ENCODE measurements at places on chromosomes 1 and 21. TPM values are rescaled to one million over a fixed set of nuclear protein-coding genes. Genes with fewer than 3 reads are reported as not detected.

GRCh38 chr1:36080801-36081200, 3.1 kb upstream of the TEKT2 start:
- no peaks in the 10 kb centered on the region for H3K4me1 ChIP-seq
- H3K27ac ChIP-seq = no peak overlapping the region
- H3K36me3 ChIP-seq = no peaks in the 10 kb centered on the region
- H3K4me3 ChIP-seq = no peak overlapping the region
- no peak for DNase-seq
- peaks cover 5% of the 10 kb centered on the region for H3K27me3 ChIP-seq

- H3K36me3 ChIP-seq = no peaks in the 10 kb centered on the region
- DNase-seq = no peak
- no peak overlapping the region for H3K27ac ChIP-seq
Observed at GRCh38 chr1:234302354-234302962, 70.8 kb upstream of the COA6 start.

DNA sequence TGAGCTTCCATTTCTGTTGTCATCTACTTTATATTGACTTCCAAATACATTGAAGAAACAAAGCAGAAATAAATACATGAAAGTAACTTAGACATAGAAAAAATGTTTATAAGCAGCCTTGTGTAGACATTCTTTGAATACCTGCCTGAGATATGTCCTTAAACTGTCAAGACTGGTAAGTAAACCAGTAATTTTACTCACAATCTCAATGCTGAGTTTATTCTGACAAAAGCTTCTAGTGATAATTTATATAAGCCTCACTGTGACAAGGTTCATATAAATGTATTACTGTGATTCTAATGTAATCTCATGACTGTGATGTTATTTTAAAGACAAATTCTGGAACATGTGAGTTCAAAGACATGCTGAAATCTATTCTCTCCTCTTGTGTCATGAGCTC, 516.7 kb upstream of the B3GALT2 start:
- no peaks in the 10 kb centered on the region for H3K27me3 ChIP-seq
- no peaks in the 10 kb centered on the region for H3K4me1 ChIP-seq
- no peaks in the 10 kb centered on the region for H3K36me3 ChIP-seq
- H3K27ac ChIP-seq = no peak overlapping the region
- no peak overlapping the region for H3K4me3 ChIP-seq
- DNase-seq = no peak

- H3K27me3 ChIP-seq = no peaks in the 10 kb centered on the region
- DNase-seq = no peak
- H3K36me3 ChIP-seq = no peaks in the 10 kb centered on the region
Observed at GRCh38 chr1:178495741-178496409, 889 bp downstream of the CLEC20A start.

DNA sequence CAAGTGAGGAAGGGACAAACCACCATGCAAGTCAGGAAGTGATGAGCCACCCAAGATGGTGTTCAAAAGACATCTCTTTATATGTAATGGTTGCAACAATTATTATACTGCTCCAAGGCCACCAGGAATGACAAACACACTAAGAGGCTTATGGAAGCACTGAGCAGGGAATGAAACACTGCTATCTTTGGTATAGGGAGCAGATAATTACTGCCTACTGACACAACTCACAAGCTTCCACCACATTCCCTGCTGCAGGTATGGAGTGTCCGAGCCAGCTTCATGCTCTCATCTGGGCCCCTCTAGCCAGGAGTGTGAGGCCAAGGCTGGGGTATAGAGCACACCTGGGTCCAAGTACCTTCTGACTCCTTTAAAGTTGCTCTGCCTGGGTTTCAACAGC, 371.4 kb downstream of the HHAT start:
- no peak for DNase-seq
- no peak overlapping the region for H3K4me3 ChIP-seq
- H3K27me3 ChIP-seq = no peaks in the 10 kb centered on the region
- H3K4me1 ChIP-seq = no peaks in the 10 kb centered on the region
- H3K36me3 ChIP-seq = no peaks in the 10 kb centered on the region

DNA sequence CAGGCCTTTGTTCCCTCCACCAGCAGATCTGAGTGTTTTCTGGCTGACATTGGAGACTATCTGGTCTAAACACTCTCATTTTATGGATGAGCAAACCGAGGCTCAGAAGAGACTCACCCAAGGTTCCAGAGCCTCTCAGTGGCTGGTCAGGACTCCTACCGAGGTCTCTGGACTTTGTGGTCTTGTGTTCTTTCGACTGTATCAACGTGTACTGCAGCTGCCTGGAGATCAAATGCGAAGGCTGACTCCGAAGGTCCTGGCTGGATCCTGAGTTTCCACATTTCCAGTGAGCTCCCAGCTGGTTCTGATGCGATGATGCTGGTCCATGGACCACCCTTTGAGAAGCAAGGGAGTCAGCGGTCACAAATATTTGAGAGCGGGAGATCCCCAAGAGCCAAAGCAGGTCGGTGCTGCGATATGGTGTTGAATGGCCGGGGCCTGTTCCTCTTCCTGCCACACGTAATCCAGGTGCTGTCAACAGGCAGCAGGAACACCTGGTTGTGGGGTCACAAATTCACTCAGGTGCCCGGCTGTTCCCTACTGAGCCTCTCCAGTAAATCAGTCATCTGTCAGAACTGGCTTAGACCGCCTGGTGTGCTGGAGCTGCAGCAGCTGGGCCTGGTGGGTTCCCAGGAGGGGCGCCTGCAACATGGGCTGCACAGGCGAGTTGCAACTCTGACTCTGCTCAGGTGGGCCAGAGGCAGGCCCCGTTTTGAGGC, 94.8 kb upstream of the USP24 start:
- H3K27me3 ChIP-seq = no peaks in the 10 kb centered on the region
- no peak for DNase-seq
- H3K27ac ChIP-seq = no peak overlapping the region

- no peaks in the 10 kb centered on the region for H3K27me3 ChIP-seq
- H3K27ac ChIP-seq = no peak overlapping the region
- H3K4me3 ChIP-seq = no peak overlapping the region
- DNase-seq = no peak
- no peaks in the 10 kb centered on the region for H3K36me3 ChIP-seq
Observed at GRCh38 chr1:195173753-195174152, 1434.5 kb downstream of the KCNT2 start.

DNA sequence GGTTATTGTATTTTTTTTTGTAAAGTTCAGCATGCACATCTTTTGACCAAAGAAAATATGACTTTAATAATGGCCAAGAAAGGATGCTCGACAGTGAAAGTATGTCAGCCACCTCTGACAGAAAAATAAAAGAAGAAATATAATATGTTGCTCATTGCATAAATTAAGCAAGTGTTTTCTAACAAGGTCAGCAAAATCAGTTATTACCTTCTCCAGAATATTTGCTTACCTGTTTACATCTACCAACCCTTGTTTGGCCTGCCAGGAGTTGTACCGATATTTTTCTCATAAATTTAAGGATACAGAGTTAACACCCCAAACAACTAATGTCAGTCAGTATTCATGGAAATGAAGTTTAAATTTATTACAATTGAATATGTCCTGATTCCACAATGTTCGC, 685.4 kb downstream of the PLA2G4A start:
- DNase-seq = no peak
- H3K4me3 ChIP-seq = no peak overlapping the region
- H3K36me3 ChIP-seq = no peaks in the 10 kb centered on the region
- no peaks in the 10 kb centered on the region for H3K4me1 ChIP-seq

DNA sequence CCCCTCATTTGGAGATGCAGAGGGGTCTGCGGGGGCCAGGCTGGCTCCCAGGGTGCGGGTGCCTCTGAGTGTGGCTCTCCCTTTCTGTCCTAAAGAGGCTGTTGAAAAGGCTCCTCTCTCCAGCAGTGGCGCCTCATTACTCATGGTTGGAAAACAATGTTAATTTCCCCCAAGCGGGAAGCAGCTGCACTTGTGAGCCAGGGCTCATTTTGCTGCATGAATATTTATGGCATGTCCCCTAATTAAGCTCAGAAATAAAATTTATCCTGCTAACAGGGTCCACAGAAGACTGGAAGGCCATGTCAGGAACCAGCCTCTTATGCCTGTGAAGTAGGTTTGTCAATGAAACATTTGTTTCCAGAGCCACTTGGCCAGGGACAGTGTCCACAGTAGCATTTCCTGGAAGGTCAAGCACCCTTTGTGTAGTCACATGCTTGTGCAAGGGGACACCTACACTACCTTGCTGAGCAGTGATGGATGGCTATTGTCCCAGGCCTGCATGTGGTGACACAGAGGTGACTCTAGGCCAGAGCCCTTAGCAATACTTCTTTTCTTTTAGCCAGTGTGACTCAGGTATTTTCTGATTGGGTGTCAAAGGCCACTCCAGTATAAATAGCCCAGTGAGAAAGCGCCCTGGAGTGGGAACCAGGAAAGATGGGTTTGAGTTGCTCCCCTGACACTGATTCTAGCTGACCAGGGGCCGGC, 259.0 kb downstream of the FOXD2 start:
- no peaks in the 10 kb centered on the region for H3K27me3 ChIP-seq
- H3K36me3 ChIP-seq = no peaks in the 10 kb centered on the region
- no peaks in the 10 kb centered on the region for H3K4me1 ChIP-seq
- H3K4me3 ChIP-seq = no peak overlapping the region
- no peak for DNase-seq

- no peak overlapping the region for H3K4me3 ChIP-seq
- H3K27ac ChIP-seq = no peak overlapping the region
- no peaks in the 10 kb centered on the region for H3K27me3 ChIP-seq
- H3K4me1 ChIP-seq = no peaks in the 10 kb centered on the region
Observed at GRCh38 chr1:65165269-65165993, 17.4 kb downstream of the AK4 start.

- no peaks in the 10 kb centered on the region for H3K27me3 ChIP-seq
- no peaks in the 10 kb centered on the region for H3K36me3 ChIP-seq
- no peak for DNase-seq
- H3K4me3 ChIP-seq = no peak overlapping the region
- no peaks in the 10 kb centered on the region for H3K4me1 ChIP-seq
Observed at GRCh38 chr1:183231545-183231944, 45.5 kb downstream of the LAMC2 start.

- no peak overlapping the region for H3K27ac ChIP-seq
- H3K4me3 ChIP-seq = no peak overlapping the region
- no peaks in the 10 kb centered on the region for H3K36me3 ChIP-seq
- DNase-seq = no peak
- no peaks in the 10 kb centered on the region for H3K27me3 ChIP-seq
Observed at GRCh38 chr1:221334062-221334461, 407.8 kb downstream of the DUSP10 start.

DNA sequence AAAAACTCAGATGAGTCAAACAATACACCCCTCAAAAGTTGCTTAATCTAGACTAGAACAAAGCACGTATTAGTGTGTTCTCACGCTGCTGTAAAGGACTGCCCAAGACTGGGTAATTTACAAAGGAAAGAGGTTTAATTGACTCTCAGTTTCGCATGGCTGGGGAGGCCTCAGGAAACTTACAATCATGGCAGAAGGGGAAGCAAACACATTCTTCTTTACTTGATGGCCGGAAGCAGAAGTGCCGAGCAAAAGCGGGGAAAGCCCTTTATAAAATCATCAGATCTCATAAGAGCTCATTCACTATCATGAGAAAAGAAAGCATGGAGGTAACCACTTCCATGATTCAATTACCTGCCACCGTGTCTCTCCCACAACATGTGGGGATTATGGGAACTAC, 10.1 kb downstream of the JAM2 start:
- no peaks in the 10 kb centered on the region for H3K27me3 ChIP-seq
- H3K27ac ChIP-seq = no peak overlapping the region
- no peaks in the 10 kb centered on the region for H3K36me3 ChIP-seq
- no peak for DNase-seq
- H3K4me1 ChIP-seq = no peaks in the 10 kb centered on the region

GRCh38 chr1:27789540-27790041, 16.6 kb downstream of the STX12 start:
- H3K4me3 ChIP-seq = no peak overlapping the region
- no peak overlapping the region for H3K27ac ChIP-seq
- H3K4me1 ChIP-seq = no peaks in the 10 kb centered on the region
- peaks cover 7% of the 10 kb centered on the region for H3K36me3 ChIP-seq
- H3K27me3 ChIP-seq = no peaks in the 10 kb centered on the region
- DNase-seq = no peak

GRCh38 chr1:210663730-210664573, 335.2 kb downstream of the HHAT start:
- H3K4me3 ChIP-seq = no peak overlapping the region
- H3K27me3 ChIP-seq = no peaks in the 10 kb centered on the region
- no peak for DNase-seq
- H3K36me3 ChIP-seq = no peaks in the 10 kb centered on the region

C1orf56 gene
- 1.6 TPM for total RNA-seq

GBP6 gene
- total RNA-seq = 0.22 TPM

SLC35F3 gene
- 6.9 TPM for total RNA-seq

APOBEC4 gene
- total RNA-seq = not detected

SEMA4A gene
- 23.0 TPM for total RNA-seq

CFAP141 gene
- not detected for total RNA-seq
